ENCODE measurements at places on chromosomes 4 and X.

DNA sequence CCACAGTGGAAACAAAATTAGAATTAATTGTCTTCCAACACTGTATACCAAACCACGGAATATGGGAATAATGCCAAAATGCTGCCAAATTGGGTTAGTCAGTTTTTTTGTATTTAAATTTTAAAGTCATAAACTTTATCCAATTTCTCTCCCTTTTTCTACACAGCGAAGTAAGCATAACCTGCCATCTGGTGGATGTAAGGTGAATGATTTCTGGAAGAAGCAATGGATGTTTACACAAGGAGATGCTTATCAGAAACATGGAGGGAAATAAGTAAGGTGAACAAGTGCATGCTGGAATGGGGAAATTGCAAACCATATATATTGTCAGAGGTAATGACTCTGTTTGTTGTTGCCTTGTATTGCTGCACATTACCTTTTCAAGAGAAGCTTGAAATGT, 691.9 kb downstream of the TECRL start:
- DNase-seq, result no peak

DNA sequence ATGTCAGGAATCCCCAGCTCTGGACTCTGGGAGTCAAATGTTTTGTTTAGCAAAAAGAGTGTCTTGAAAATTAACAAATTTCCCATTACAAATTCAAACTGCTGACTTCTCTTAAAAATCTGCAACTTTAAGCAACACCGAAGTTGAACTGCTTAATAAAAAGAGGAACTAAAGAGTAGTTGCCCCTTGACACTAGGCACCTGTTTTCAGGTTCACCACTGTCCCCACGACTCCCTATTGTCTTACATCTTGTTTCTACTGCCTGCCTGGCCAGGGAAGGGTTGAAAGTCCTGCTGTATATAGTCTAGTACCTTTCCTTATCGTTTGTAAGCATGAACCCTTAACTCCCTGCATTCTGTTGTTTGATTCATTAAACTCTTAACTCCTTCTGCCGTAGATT, 173.9 kb downstream of the SCFD2 start:
- DNase-seq, result no peak

GRCh38 chr4:184802697-184803015, 23.1 kb downstream of the ACSL1 start:
- no peak for DNase-seq

GRCh38 chrX:9880237-9880636, 86.9 kb upstream of the CLDN34 start:
- DNase-seq, result no peak

DNA sequence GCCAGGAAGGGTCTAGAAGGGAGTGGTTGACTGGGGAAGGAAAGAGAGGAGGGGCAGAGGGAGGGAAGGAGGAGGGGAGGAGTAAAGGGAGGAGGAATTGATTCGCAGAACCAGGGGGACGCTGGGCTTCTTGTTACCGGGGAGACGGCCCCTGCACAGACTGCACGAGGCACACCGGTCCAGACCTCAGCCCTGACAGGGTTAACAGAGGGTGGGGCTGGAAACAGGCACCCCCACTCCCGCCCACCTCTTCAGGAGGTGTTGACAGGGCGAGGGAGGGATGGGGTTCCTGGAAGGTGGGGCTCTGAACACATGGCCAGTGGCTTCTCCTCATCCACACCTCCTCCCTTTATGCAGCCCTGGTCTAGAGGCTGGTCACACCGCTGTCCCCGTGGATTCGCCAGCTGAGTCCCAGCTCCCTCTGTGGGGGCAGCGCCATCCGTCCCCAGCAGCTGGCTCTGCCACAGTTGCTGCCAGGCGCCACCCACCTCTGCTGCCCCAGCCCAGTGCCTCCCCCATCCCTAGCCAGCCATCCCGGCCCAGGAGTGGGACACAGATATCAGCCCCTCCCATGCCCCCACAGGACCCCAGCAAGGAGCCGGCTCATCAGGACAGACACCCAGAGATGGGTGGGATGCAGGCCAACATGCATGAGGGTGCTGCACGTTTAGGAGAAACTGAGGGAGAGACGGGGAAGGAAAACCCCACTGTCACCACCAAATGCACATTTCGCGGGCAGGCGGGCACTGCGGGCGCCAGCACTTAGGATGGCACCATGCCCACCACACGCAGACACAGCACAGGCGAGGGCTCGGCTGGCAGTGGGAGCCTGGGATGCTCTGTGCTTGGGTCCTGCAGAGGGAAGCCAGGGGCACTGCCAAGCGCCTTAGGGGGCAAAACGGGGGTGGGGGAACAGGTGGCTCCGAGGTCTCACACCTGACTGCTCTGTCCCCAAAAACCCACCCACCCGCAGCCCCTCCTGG, 87.6 kb downstream of the ABLIM2 start:
- DNase-seq, result no peak

- no peak for DNase-seq
Observed at GRCh38 chr4:150007512-150007911, 70.7 kb upstream of the DCLK2 start.

- no peak for DNase-seq
Observed at GRCh38 chr4:73343432-73343831, 60.7 kb upstream of the ALB start.

- DNase-seq, result no peak
Observed at GRCh38 chr4:73761856-73762255, 21.5 kb downstream of the CXCL8 start.

- DNase-seq, result no peak
Observed at GRCh38 chr4:10032625-10033024, 11.3 kb upstream of the SLC2A9 start.

GRCh38 chrX:99901091-99901490, 509.0 kb downstream of the PCDH19 start:
- DNase-seq, result no peak

DNA sequence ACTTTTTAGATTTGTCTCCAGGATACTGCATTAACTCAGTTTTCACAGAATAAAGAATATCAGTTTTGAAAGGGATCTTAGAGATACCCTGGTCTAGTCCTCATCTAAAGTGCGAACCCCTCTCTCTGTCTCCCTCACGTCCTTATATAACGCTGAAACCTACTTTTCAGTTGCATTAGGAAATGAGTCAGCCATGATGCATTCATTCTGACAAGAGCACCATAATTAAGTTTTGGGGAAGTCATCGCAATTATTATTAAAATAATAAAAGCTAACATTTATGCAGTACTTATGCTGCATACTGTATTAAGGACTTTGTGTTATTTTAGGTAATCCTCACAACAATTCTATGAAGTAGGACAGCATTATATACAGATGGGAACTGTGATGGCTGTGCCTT, 116.1 kb downstream of the REELD1 start:
- DNase-seq, result no peak

DNA sequence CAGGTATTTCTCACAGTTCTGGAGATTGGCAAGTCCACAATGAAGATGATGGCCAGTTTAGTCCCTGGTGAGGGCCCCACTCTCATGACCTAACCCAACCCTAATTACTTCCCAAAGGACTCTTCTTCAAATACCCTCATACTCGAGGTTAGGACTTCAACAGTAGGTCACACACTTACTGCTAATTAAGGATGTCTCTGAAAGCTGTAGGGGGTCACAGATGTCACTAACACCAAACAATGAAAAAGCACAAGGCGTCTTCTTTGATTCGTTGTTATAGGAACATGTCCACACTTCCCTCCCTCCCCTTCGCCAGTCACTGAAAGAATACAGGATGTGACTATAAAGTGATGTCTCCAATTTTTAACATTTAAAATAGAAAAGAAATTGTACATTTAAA, 309.7 kb downstream of the PACRGL start:
- no peak for DNase-seq

GRCh38 chrX:44162964-44163475, 180.5 kb downstream of the EFHC2 start:
- DNase-seq, result no peak

GRCh38 chrX:47581731-47582647, at the start of gene TIMP1:
TSS of gene TIMP1 (plus strand) at chrX:47582436. CDS start at chrX:47583416, 980 bp downstream.
- DNase-seq, result peak; percentile 61

GRCh38 chrX:153686711-153687110, 1.0 kb upstream of the SLC6A8 start:
- no peak for DNase-seq

- DNase-seq, result peak; percentile 58
Observed at GRCh38 chr4:173494013-173494970, 35.7 kb downstream of the HAND2 start.

DNA sequence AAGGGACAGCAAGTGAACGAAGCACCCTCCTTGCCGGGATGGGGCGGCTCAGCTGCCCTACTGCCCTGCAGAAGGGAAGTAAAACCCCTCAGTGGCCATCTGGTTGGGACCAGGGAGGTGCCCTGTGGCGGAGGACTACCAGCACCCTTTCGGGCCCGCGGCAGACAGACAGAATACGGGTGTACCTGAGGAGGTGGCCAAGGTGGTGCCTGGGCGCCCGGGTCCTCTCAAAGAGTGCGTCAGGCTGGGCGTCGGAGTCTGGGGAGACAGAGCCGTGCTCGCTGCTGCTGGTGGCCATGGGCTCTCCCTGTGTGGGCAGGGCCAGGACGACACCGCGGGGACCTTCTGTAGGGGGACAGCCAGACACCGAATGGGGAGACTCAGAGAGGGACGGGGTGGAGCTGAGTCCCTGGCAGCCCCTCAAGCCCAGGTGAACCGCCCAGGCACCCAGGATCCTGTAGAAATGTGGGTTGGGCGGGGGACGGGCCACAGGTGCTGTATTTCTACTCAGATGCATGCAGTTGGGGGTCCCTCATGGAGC, 29.7 kb downstream of the PDHA1 start:
- no peak for DNase-seq

DNA sequence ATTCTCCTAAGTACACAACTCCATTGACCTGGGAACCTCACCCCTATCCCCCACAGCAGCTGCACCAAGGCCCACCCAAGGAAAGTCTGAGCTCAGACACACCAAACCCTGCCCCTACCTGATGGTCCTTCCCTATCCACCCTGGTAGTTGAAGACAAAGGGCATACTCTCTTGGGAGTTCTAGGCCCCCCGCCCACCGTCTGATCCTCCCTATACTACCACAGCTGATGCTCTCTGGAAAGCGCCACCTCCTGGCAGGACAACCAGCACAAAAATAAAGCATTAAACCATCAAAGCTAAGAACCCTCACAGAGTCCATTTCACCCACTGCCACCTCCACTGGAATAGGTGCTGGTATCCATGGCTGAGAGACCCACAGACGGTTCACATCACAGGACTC, 83.6 kb downstream of the ANAPC10 start:
- DNase-seq, result no peak

GRCh38 chr4:139144911-139145551, 32.0 kb downstream of the ELF2 start:
- peak; percentile 12 for DNase-seq

DNA sequence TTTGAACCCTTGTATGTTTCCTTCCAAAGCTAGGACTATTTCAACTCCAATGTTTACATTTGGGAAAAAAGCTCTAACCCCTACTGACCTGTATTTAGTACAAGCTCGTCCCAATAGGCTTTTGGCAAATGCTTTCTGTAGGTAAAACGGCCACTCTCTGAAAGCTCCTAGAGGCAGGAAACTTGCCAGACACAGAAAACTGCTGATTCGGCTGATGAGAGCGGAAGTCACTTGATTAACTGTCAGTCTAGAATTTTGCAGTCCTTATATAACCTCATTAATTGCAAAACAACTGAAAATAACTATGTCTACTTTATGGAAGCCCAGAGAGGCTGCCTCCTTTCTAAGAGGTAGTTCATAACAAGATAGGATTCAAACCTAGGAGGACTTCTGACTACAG, 108.1 kb downstream of the TSPAN7 start:
- no peak for DNase-seq

DNA sequence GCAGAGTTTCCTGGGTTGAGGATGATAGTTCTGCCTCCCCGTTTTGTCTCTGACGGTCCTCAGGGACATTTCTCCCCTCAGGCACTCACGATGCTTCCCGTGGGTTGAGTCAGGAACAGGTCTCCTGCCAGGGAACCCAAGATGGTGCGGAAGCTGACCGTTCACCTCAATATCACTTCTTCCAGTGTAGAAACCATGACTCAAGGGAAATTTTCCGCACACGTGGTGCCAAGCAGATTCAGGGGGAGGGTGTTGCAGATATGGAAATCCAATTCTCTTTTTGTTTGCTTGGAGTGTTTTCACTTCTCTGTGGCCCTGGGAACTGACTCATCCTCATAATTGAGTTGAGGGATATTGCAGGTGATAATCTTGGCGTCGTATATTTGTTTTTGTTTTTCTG, 46.7 kb downstream of the CXorf49B start:
- DNase-seq, result no peak

DNA sequence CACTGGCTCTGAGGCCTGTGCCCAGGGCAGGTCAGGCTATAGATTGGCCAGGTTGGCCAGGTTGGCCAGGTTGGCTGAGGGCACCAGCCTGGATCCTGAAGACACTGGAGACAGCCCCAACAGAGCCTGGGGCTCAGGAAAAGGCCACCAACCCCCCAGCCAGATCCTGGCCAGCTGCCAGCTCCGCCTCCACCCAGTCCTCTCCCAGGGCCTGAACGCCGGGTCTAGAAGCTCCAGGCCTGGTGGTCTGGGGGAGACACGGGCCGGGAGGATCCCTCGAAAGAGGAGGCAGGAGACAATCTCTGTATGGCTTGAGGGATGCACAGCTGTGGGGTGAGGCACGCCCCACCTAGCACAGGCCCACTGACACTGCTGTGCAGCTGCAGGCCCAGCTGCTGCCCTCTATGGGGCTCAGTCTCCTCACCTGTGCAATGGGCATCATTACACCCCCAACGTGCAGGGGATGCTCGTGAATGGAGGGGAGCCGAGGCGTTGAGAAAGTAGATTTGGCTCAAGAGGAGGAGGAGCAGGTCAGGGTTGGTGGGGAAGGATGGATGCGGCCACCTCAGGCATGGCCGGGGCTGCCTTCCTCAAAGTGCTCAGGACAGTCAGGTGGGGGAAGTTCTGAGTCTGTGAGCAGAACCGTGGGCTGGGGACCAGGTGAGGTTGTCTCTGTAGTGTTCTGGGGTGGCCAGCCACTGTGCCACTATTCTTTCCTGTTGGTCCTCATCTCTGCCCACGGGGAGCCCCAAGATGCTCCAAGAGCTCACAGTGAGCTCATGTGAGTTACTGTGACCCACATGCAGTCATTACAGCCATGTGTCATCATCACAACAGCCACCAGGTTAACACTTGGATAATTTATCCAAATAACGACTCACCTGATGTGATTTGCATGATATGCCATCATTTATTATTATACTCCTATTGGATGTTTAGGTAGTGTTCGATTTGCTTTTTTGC, 10.8 kb upstream of the GAGE10 start:
- no peak for DNase-seq

- no peak for DNase-seq
Observed at GRCh38 chr4:139312552-139313332, 10.5 kb upstream of the NDUFC1 start.

DNA sequence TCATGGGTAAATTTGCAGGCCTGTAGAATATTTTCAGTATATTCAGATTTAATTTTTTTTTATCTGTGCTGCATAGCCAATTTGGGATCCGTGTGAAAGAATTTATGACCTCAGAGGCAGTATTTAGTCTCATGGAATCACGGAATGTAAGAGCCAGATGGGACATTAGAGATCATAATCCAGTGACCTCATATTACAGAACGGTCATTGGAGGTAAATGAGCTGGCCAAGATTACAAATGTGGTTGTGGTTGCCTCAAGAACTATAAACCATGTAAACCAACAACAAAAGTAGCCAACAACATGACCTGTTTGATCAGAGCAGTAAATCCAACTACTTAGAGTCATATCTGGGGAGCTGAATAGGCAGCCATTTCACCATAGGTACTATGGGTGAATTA, 71.6 kb downstream of the AMOT start:
- no peak for DNase-seq

GRCh38 chrX:8784162-8784561, 17.0 kb downstream of the FAM9A start:
- no peak for DNase-seq

- no peak for DNase-seq
Observed at GRCh38 chr4:119823891-119824290, 195.3 kb upstream of the PDE5A start.

- DNase-seq, result no peak
Observed at GRCh38 chr4:76325072-76325471, 18.5 kb downstream of the STBD1 start.

Data from T-cell (primary cell).